Astrocyte of the spinal cord (primary cell): ENCODE measurements at places on chromosomes 12 and 14.

- no peak for DNase-seq
Measured at GRCh38 chr12:51879102-51879501, 8.8 kb upstream of the ANKRD33 start.

- no peak for DNase-seq
Measured at GRCh38 chr12:106801830-106802533, 27.5 kb downstream of the RIC8B start.

GRCh38 chr14:50070230-50070629 is 46.1 kb downstream of the VCPKMT start:
- no peak for DNase-seq

- DNase-seq = no peak
Measured at GRCh38 chr12:8088574-8088973, 6.5 kb downstream of the NECAP1 start.

DNA sequence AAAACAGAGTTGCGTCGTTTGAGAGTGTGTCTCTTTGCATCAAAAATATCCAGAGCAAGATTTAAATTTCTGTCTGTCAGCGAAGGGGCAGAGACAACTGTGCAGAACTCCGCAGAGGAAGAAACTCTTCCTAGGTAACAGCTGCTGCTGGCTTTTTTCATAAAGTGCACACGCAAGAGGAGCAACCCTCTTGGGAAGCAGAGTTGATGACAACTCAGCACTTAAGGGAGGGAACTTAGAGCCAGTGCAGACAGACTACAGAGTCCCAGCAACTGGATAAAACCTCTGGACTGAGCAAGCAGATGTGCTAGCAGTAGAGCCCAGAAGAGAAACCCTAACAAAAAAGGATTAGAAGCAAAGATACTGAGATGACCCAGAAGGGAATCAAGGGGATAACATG is 337.1 kb downstream of the PCNX1 start:
- no peak for DNase-seq

DNA sequence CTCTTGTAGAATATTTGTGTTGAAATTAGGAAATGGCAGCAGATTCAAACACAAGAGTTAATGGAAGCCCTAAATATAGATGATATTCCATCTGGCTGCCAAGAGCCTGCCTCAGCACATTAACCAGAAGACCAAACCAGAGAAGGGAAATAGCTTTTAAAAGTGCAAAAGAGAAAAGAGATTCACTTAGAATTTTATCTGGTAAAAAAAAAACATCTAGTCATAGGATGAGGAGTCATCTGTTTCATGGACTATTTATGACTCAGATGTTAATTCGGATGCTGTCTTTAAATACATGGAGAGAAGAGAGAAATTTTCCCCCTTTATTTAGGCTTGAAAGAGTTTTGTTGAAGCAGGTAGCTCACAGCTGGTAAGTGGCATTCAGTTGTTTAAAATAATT is 201.6 kb upstream of the NUDT4 start:
- peak; percentile 48 for DNase-seq
